Gastrocnemius medialis (tissue), 4 donors: ENCODE measurements at places on chromosomes 13 and 19. TPM values are rescaled to one million over a fixed set of nuclear protein-coding genes. Genes with fewer than 3 reads are reported as not detected.

DNA sequence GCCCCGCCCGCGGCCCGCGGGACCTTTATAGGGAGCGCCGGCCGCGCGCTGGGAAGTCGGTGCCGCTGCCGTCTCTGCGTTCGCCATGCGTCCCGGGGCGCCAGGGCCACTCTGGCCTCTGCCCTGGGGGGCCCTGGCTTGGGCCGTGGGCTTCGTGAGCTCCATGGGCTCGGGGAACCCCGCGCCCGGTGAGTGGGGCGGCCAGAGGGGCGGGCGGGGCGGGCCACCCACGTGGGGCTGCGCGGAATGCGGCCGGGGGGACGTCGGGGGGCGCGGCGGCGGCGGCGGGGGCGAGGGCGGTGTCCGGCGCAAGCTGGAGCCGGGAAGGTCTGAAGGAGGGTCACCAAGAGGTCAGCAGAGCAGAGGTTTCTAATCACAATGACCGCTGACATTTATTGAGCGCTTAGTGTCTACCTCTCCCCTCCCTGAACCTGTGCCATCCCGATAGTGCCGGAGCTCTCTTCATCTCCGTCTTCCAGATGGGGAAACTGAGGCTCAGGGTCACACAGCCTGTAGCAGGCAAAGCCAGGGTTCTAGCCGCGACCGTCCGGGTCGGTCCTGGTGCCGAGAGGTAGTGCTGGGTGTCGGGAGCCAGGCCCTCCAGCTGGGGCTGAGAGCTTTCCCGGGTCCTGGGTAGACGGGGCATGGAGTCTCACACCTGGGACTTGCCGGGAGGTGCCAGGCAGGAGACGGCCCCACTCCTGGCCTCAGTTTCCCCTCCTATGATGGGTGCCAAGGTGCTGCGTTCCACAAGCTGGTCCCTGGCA lies at the start of gene FSTL3:
FSTL3 (plus strand) TSS at position 54 of the 767 bp plus-strand sequence; CDS start at position 86, 32 bp downstream.
- DNase-seq: no peak

- DNase-seq: no peak
Measured at GRCh38 chr19:57633832-57634131, 814 bp downstream of the ZNF211 start.

GRCh38 chr13:113645329-113645728 lies 12.7 kb downstream of the ATP4B start:
- no peak for DNase-seq

GRCh38 chr19:41848666-41849065 lies 3.8 kb downstream of the DMRTC2 start:
- no peak for DNase-seq

- DNase-seq: no peak
Measured at GRCh38 chr13:63345835-63346234, 1930.2 kb upstream of the PCDH20 start.

The ELSPBP1 gene
- not detected for total RNA-seq

DNA sequence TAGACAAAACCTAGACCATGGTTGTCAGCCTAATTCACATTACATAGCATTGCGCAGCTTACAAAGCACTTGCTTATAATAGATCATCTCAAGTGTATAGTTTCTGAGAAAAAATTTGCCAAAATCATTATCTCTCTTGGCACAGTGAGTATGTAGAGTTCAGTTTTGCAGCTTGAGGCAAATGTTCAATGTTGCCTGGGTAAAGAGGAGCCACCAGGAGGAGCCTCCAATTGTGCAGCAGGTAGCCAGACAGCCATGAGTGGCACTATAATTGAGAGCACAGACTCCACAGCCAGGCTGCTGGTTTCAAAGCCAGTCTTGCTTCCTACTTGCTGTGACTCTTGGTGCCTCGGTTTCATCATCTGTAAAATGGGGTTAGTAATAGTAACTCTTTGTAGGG lies 24.0 kb upstream of the OLFM4 start:
- no peak for DNase-seq

GRCh38 chr19:13689085-13689484 lies 75.2 kb upstream of the MRI1 start:
- no peak for DNase-seq

DNA sequence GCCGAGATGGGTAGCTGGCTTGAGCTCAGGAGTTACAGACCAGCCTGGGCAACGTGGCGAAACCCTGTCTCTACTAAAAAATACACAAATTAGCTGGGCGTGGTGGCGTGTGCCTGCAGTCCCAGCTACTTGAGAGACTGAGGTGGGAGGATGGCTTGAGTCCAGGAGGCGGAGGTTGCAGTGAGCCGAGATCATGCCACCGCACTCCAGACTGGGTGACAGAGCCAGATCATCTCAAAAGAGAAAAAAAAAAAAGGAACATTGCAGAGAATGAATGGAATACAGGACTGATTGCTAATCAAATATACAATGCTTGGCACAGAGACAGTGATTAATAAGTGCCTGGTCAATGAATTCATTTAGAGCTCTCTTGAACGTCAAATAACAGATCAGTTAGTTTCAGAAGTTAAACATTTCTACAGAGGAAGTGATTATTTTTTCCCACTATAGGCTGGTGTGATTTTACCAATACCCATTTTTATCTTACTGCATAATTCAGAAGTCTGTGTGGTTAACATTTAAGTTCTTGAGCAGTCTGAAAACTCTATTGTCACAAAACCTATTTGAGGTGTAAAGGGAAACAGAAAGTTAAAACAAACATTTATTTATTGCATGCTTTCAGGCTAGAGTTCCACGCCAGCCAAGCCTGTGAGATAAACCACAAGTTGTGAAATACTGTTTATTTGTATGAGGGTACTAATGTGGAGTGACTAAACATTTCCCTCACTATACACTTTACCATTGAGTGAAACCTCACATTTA lies 7.7 kb upstream of the TBC1D4 start:
- no peak for DNase-seq

GRCh38 chr19:1156830-1157615 lies 17.0 kb downstream of the SBNO2 start:
- DNase-seq: no peak
